Activated CD8-positive, alpha-beta T cell treated with anti-CD3 and anti-CD28 coated beads, Interleukin-2, amount 10 ng/mL, durations not matched to agents 7 days and 5 days (primary cell): ENCODE measurements at places on chromosomes 6 and 20. TPM values are rescaled to one million over a fixed set of nuclear protein-coding genes. Genes with fewer than 3 reads are reported as not detected.

The EDEM2 gene
- 19.5 TPM for total RNA-seq

The EYS gene
- total RNA-seq: not detected

The ABHD16B gene
- total RNA-seq: not detected

The ULBP3 gene
- total RNA-seq: 1.8 TPM

The SMIM26 gene
- total RNA-seq: 41.9 TPM

The ECT2L gene
- total RNA-seq: not detected

The VGLL2 gene
- total RNA-seq: not detected

The PHACTR1 gene
- total RNA-seq: 0.61 TPM

The OR2H2 gene
- total RNA-seq: not detected

The COL20A1 gene
- not detected for total RNA-seq

The HCRTR2 gene
- not detected for total RNA-seq

The C20orf141 gene
- total RNA-seq: not detected

The LY86 gene
- total RNA-seq: 1.9 TPM

The TRIM15 gene
- not detected for total RNA-seq

The MYB gene
- 7.5 TPM for total RNA-seq
